GM19239 (cell line): ENCODE measurements at places on chromosomes 16 and 17.

DNA sequence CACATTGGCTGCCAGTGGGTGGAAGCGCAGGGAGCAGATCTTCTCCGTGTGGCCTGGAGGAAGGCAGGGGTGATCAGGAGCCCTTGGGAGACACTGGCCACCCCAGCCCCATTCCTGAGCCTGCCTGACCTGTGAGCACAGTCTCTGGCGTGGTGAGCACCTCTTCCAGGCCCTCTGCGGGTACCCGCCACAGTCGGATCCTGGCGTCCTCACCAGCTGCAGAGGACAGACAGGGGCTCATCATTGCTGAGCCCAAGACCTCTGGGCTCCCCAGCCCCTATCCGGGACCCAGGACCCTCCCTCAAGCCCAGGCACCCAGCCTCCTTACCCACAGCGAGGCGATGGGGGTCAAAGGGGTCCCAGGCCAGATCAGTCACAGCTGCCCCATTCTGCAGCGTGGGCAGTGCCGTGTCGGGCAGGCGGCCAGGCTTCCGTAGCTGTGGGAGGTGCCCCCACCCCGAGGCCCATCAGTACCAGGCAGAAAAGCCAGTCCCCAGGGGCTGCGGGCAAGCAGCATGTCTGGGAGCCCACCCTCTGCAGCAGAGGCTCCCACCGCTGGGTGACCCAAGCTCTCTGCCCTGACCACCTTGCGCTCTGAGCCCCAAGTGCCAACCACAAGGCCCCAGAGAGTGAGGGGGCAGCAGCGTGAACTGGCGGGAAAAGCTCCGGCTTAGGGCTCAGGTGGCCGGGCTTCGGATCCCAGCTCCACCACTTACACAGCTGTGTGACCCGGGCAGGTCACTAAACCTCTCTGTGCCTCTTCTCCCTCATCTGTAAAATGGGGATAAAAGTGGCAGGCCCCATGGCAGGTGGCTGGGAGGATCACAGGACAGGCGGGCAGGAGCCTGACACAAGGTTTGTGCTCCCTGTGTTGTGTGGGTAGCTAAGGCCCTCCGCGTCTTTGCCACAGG, 10.2 kb upstream of the PAM16 start:
- DNase-seq, result no peak

GRCh38 chr17:79415365-79415764, 195.5 kb downstream of the RBFOX3 start:
- no peak for DNase-seq

- no peak for DNase-seq
Observed at GRCh38 chr17:58665946-58666857, 25.6 kb downstream of the TEX14 start.

- no peak for DNase-seq
Observed at GRCh38 chr16:84507011-84507982, 2.8 kb upstream of the MEAK7 start.

DNA sequence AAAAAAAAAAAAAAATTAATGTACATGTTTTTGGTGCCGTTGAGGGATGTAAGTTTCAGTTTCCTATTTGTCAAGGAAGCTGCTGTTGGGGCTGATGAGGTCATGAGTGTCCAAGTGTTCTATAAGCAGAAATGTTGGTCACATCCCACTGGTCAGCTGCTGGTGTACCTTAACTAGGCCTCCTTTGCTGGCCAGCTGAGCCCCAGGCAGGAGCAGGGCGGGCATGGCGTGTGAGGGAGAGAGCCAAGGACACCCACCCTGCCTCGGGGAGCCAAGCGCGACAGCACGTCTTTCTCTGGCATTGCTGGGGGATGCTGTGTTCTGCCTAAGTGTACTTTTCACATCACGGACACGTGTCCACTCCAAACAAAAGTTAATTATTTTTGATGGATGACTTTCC, 108.1 kb upstream of the CDC42EP4 start:
- DNase-seq, result no peak

- DNase-seq, result no peak
Observed at GRCh38 chr16:77376358-77376757, 58.5 kb downstream of the ADAMTS18 start.

DNA sequence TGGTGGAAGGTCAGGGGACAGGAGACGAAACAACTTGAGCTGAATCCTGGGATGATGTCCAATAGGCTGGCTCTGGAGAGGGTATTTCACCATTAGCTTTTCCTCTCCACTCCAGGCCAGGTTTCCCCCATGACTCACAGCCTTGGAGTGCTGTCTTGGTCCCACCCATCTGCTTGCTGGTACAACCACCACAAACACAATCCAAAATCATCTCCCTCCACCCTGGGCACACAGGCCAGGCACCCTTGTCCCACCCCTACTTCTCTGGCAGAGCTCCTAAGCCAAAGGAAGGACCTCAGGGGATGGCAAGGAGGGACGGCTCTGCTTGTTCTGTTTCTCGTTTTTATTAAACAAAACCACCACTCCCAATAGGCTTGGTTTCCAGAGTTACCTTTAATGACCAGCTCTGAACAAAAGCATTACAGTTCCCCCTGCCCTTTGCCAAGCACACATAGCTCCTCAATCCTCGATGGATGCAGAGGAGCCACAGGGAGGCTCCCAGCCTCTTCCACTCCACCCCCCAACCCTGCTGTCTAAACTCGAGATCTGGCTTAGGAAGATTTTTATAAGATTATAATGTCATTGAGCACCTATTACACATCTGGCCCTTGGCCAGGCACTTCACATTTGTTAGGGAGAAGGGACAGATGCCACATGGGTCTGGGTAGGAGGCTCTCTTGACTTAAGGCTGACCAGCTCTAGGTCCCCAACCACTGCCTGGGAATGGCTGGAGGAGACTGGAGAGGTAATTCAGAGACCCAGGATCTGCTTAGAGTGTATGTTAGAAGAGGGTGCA, 13.3 kb downstream of the CAVIN1 start:
- no peak for DNase-seq

GRCh38 chr17:68459037-68459639, 1.8 kb upstream of the WIPI1 start:
- DNase-seq, result no peak
